ENCODE measurements at places on chromosomes 5 and 9. TPM values are rescaled to one million over a fixed set of nuclear protein-coding genes. Genes with fewer than 3 reads are reported as not detected.

C9orf152 gene
- not detected for total RNA-seq

CCDC192 gene
- not detected for total RNA-seq

BARHL1 gene
- total RNA-seq: not detected

GFI1B gene
- total RNA-seq: not detected

PRRT1B gene
- total RNA-seq: not detected

ZFR gene
- total RNA-seq: 60.6 TPM

FCN2 gene
- total RNA-seq: not detected

CTNNAL1 gene
- 69.8 TPM for total RNA-seq

CNTNAP3B gene
- not detected for total RNA-seq

SLC28A3 gene
- total RNA-seq: under 0.01 TPM

MARCOL gene
- total RNA-seq: not detected

SUSD3 gene
- total RNA-seq: 4.0 TPM

CDC26 gene
- 24.8 TPM for total RNA-seq

SPOCK1 gene
- 17.0 TPM for total RNA-seq

ITGA2 gene
- total RNA-seq: 31.7 TPM

NR6A1 gene
- total RNA-seq: 0.39 TPM

GKAP1 gene
- not detected for total RNA-seq

PCDHA13 gene
- total RNA-seq: not detected

CEL gene
- total RNA-seq: 0.20 TPM

CENPH gene
- 23.7 TPM for total RNA-seq

C5orf52 gene
- not detected for total RNA-seq

HMGXB3 gene
- 46.3 TPM for total RNA-seq

PCDHA8 gene
- not detected for total RNA-seq

STC2 gene
- 16.2 TPM for total RNA-seq

THBS4 gene
- 0.59 TPM for total RNA-seq

TAL2 gene
- total RNA-seq: not detected

FBLL1 gene
- total RNA-seq: under 0.01 TPM

CTNND2 gene
- total RNA-seq: under 0.01 TPM

BNIP1 gene
- total RNA-seq: 21.7 TPM

FRRS1L gene
- not detected for total RNA-seq

TIMD4 gene
- total RNA-seq: not detected

UHRF2 gene
- total RNA-seq: 59.9 TPM
